ENCODE measurements at places on chromosomes 12 and 14.
A peak's percentile ranks its signal among the peaks of the same experiment; 100 is the strongest.

- DNase-seq: no peak
Observed at GRCh38 chr14:25197885-25198284, 147.9 kb upstream of the STXBP6 start.

DNA sequence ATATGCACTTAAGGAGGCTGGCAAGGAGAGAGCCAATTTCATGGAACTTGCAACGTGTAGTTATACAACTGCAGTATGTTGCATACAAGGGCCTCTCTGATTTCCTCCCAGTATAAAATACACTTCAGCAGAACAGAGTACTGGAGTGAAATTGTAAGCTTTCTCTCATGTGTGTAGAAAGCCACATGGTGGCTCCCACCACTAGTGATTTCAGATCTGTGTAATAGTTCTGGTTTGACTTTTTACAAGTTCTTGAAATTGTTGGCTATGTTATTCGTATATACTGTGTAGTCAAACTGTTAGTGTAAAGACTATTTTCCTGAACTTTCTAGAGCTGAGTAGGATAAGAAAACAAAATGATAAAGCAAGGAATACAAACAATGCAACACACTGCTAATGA lies 16.4 kb upstream of the LMO3 start:
- DNase-seq: no peak

GRCh38 chr12:20438299-20438779 lies 70.0 kb downstream of the PDE3A start:
- DNase-seq: no peak

DNA sequence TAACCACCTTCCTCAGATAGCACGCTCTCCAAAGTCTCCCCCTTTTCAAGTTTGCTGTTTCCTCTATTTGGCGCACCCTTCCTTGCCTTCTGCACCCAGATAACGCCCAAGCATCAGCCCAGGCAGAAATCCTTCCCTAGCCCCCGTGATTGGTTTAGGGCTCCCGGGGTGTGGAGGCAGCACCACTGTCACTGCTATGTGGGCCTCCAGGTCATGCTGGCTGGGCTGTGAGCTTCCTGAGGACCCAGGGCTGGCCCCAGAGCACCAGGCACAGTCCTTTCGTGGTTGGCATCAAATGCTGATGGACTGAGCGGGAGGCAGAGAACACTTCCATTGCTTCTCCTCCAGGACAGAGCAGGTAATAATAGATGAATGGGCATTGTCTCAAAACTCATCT lies 311.4 kb downstream of the BCL11B start:
- no peak for DNase-seq

GRCh38 chr12:123938679-123939480 lies 33.8 kb downstream of the CCDC92 start:
- DNase-seq: no peak

DNA sequence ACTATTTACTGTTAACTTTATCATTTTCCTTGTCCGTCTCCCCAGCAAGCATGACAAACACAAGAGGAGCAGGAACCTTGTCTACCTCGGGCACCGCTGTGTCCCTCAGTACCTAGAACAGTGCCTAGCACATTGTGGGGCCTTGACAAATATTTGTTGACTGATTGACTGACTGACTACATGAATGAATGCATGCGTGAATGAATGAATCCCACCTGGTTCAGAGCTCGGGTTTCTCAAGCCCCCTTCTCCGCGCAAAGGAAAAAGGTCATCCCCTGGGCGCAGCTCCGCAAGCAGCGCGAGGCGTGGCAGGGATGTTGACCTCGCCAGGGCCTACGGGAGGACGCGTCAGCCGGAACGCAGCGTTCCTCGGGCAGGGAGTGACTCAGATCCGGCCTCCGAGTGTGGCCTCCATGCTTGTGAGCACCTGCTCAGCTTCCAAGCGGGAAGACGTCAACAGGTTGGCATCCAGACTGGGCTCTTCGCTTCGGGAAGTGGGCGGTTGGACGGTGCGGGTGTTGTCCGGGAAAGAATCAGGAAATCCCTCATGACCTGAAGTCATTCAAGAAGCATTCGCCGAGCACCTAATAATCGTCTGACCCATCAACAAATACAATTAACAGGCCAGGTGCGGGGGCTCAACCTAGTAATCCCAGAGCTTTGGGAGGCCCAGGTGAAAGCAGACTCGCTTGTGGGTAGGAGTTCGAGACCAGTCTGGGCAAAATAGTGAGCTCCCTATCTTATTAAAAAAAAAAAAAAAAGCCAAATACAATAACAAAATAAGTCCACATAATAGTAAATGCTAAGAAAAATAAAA lies 13.9 kb upstream of the UBC start:
- DNase-seq: no peak

GRCh38 chr14:69355607-69356281 lies 42.4 kb downstream of the ERH start:
- no peak for DNase-seq

DNA sequence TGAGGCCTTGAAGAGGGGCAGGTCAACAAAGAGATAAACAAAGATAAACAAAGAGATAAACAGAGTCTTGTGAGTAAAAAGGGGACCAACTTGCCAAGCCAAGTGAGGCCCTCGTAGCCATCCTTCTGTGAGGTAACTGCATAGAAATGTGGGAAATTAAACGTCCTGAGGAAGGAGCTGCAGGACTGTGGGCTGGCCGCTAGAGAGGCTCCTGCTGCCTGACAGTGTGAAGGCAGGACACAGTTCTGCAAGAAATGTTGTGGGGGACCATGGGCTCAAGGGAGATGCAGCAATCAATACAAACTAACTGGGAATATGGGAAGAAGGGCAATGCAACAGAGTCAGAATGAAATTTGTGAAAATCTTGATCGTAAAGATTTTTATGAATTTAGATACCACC lies 91.9 kb downstream of the SLC8A3 start:
- DNase-seq: no peak

DNA sequence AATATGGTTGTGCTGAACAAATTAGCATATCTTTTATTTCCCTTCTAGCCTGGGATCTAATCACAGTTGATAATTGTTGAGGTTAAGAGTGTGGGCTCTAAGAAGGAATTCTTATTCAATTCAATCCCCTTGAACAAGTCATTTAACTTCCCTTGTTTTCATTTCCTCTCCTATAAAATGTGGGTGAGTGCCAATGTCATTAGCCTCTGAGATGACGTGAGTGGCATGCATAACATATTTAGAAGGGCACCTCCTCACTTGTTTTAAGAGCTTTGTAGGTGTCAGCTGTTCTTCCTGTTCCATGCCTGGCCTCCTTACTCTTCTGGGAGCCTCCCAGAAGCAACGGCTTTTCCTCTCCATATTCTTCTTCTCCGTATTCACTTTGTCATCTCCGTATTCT lies 155.4 kb upstream of the NEDD1 start:
- DNase-seq: no peak

- DNase-seq: no peak
Observed at GRCh38 chr14:59882957-59883356, 12.4 kb upstream of the RTN1 start.

DNA sequence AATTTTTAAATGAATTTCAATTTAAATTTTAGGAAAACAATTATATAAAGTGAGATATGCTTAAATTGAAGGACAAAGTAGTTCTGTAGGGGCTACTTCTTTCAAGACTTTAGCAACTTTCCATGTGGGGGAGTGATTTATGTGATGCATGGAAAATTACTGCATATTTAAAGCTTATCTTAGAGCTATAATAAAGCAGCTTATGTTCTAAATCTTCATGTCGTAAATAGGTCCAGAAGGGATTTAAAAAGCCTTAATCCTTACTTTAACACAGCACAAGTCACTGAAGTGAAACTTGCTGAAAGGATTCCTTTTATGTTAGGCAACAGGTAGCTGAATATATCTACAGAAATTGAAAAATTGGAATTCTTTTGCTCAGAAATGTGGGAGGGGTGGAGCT lies 340.4 kb downstream of the NAV3 start:
- DNase-seq: no peak

DNA sequence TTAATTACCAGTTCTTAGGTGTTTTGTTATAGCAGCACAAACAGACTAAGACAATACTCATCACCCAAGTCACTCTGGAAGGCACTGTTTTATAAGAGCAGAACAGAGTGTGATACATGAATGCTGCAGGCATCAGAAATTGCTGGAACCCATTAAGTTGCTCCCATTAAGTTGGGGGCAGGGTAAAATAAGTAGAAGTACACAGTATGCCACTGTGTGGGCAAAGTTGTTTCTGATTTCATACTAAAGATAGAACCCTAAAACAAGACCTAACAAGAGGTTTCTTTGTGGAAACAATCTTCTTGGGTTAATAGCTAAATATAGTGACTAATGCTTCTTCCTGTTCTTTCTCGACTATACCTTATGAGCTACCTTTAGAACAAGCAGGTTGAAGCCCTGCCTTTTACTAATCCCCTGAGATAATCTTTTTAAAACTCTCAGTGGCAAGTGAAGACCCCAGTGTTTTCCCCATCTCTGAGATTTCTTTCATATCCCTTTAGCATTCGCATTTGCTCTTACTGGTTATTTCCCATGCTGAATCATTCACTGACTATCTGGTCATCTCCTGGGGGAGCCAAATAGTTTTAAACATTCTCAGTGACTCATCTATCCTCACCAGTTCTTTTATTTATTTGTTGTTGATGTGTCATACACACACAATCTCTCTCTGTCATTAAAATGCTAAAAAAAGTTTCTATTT lies 52.3 kb downstream of the SOCS2 start:
- no peak for DNase-seq

DNA sequence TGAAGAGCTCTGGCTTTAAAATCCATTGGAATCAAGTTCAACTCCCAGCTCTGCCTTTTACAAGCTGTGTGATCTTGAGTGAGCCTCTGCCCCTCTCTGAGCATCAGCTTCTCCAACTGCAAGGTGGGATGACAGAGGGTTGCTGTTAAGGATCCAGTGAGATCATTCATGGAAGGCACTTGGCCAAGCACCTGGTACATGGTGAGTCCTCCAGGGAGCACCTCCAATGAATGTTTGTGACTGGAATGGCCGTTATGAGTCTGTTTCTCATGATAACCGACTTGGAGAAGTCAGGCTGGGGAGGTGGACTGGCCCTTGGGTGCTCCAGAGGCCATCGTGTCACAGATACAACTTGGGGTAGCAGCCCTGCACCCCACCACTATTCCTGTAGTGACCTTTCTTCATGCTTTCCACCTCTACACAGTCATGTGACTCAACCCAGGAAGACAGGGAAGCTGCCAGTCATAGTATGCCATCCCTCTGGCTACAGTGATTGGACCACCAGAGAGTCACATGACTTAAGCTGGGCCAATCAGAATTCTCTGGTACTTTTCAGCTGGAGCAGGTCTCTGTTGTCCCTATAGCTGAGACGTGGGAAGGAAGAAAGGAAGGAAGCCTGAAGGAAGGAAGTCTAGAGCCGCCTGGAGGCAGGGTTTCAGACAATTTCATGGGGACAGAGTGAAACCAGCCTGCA lies 146.5 kb upstream of the MYL2 start:
- DNase-seq: no peak

DNA sequence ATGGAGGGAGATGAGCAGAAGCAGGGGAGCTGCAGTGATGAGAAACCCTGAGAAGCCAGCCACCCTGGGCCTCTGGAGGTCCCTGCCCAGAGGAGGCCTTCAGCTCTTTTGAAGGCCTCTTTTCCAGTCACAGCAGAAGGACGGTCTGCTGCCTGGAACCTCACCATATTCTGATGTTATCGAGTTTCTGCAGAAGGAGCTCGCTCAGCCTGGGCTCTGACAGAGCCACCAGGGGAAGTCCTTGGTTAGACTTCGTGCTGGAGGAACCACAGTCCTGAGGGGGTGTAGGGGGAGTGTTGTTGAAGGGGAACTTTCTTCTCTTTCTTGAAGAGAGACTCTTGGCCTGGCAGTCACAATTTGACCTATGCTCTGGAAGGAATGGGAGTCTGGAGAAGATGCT lies 25.1 kb upstream of the BATF start:
- DNase-seq: no peak

GRCh38 chr12:4217091-4217490 lies 56.5 kb upstream of the CCND2 start:
- no peak for DNase-seq

- DNase-seq: no peak
Observed at GRCh38 chr12:123512838-123513665, 20.5 kb downstream of the RILPL1 start.

DNA sequence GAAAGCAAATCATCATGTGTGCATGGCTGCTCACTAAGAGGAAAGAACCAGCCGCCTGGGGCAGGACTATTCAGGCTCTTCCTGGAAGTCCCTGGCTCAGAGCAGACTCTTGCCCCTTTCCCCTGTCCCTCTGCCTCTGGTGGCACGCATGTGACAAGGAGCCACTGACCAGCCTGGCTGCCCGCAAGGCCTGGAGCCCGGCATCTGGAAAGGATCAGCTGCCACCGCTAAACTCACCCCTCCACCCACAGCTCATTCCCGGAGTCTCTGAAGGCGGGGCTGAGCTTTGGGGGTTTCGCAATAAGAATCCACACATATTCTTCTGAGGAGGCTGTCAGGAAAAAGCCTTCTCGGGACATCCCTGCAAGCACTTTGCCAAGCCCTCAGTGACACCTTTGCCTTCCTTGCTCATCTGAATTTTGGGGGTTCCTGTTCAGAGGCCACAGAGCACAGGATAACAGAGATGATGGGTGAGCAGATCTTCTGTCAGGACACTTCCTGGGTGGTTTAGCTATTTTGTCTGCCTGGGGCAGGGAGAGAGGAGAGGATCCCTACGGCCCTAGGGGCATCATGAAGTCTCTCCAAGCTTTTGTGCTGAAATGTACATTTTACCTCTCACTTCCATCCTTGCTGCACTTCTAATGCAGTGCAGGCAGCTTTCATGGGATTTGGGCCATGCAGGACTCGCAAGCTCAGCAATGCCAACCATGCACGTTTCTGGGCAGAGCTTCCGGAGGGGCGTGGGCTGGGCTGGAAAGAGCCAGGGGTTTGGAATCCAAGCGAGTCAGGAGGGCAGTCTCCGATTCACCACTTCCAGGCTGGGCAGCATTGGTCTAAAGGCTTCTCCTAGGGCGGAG lies 124.8 kb upstream of the MAP1LC3B2 start:
- DNase-seq: no peak

GRCh38 chr14:87756661-87757060 lies 236.3 kb downstream of the GALC start:
- DNase-seq: no peak

- no peak for DNase-seq
Observed at GRCh38 chr12:106978035-106978800, 8.7 kb downstream of the MTERF2 start.

- DNase-seq: peak; percentile 39
Observed at GRCh38 chr12:54053003-54053750, 458 bp upstream of the HOXC4 start.

DNA sequence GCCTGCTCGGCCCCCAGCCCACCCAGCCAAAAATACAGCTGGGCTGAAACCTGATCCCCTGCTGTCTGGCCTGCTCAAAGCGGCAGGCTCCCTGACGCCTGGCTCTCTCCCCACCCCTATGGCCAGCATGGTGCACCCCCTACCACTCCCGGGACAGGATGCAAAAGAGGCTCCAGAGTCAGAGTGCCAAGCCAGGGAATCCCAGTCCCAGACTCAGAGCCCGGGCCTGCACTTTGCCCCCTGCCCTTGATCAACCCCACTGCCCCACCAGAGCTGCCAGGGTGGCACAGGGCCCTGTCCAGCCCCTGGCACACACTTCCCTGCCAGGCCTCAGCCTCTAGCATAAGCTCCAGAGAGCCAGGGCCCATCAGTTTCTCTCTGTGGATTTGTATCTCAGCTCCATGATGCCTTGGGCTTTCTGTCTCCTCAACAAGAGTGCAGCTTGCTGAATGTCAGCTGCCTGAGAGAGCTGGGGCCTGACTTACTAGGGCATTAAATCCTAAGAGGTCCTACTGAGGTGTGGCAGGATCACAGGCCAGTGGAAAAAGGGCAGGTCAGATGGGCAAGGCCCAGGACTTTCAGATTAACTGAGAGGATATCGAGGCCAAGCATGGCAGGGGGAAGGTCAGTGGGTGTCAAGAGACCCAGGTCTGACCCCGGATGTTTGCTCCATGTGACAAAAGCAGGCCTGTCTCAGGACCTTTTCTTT lies 13.9 kb downstream of the ACVRL1 start:
- no peak for DNase-seq

Measured in C1 segment of cervical spinal cord (tissue), 14 donors.